ENCODE measurements at places on chromosomes 6 and 20.

- DNase-seq = no peak
These were observed 318.7 kb downstream of the CDH4 start for GRCh38 chr20:61570646-61571195.

DNA sequence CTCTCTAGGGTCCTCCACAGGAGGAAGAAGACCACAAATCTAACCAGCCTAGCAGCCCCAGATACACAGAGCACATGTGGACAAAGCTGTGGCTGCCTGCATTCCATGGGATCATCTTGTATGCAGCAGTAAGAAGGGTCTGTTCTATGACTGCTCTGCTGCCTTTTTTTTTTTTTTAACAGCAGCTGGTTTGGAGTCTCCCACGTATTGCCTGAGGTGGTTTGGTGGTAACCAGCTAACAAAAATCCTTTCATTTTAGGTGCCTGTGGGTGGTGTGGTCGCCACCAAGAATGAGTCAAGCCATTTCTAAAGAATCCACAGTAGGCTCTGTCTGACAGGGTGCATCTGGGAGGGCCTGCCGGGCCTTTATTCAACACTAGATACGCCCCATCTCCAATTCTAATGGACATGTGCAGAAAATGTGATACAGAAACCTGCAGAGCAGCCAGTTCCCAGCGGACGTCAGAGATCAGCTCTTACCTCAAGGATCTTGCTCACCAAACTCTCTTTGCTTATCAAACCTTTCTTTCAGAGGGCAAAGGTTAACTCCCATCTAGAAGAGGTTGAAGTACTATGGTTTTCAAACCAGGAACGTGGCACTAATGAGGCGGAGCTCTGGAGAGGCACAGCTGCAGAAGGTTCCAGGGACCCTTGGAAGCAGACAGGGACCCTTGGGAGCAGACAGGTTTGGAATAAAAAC is 32.0 kb downstream of the GNAS-AS1 start:
- DNase-seq = peak; percentile 73

GRCh38 chr20:43576108-43576507 is 14.6 kb upstream of the IFT52 start:
- DNase-seq = no peak

- no peak for DNase-seq
These were observed at the start of gene CD24 for GRCh38 chr6:106974336-106974998. CD24 (minus strand) TSS chr6:106974729; CDS start chr6:106974646, 83 bp downstream.

GRCh38 chr6:89385156-89385667 is 26.9 kb downstream of the RRAGD start:
- DNase-seq = no peak

- no peak for DNase-seq
These were observed 71.2 kb downstream of the KIAA0319 start for GRCh38 chr6:24574809-24575208.

- DNase-seq = no peak
These were observed 4.5 kb downstream of the GJA1 start for GRCh38 chr6:121439926-121440325.

GRCh38 chr6:117266257-117267053 is 1.1 kb downstream of the VGLL2 start:
- DNase-seq = no peak

GRCh38 chr6:42769051-42769450 is 12.8 kb upstream of the BICRAL start:
- no peak for DNase-seq

DNA sequence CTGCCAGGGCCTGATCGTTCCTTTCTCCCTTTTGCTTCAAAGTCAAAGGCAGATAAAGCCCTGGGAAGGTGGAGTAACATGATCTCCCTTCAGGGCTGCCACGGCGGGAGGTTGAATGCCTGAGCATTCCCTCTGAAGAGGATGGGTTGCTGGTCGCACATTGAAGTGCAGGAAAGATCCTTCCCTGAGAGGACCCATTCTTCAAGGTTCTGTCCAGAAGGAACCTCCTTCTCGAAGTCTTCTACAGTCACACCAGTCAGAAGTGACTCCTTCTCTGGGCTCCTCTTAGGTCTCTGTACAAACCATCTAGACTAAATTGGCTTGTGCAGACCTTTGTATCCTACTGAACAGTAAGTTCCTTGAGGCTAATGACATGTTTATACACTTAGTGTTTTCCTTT is 192.6 kb upstream of the VGLL2 start:
- DNase-seq = no peak

DNA sequence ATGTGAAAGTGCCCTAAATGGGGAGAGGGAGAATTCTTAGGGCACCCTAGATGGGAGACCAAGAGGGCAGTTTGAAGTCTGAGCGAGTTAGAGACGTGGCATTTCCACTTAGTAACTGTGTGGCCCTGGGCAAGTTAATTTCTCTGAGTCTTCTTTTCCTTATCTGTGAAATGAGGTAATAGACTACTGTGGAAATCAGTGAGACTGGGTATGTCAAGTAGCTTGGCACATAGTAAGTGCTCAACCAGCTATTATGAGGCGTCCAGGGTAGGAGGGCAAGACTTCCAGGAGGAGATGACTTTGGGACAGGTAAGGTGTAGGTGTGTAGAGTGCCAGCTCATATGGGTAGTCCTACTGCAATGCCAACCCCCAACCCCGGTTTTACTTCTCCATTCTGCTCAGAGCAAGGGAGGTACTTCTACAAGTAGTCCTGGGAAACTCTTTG is 770 bp downstream of the KIF3B start:
- no peak for DNase-seq

- DNase-seq = peak; percentile 16
These were observed 13.0 kb downstream of the RPP21 start for GRCh38 chr6:30357678-30358540.

GRCh38 chr20:5056801-5057599 is 55.7 kb upstream of the SLC23A2 start:
- no peak for DNase-seq

GRCh38 chr6:16985513-16986284 is 116.2 kb upstream of the STMND1 start:
- DNase-seq = peak; percentile 98

DNA sequence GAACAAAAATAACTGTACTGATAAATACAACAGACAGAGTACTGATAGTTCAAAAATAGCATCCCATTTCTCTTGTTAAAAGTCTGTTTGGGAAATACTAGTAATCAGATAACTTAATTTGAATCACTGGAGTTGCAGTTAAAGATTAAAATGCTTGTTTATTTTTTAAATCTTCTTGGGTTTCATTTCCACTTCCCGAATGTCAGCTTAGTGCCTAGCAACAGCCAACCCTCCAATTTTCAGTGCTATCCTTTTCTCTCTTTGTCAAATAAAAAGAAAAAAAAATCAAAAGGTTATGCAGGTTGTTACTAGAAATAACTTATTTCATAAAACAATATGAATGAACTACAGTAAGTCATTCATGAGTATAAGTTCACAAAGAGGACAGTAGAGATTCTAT is 257.7 kb upstream of the STXBP5 start:
- DNase-seq = no peak

- peak; percentile 28 for DNase-seq
These were observed 68.4 kb upstream of the NOX3 start for GRCh38 chr6:155523821-155524651.

DNA sequence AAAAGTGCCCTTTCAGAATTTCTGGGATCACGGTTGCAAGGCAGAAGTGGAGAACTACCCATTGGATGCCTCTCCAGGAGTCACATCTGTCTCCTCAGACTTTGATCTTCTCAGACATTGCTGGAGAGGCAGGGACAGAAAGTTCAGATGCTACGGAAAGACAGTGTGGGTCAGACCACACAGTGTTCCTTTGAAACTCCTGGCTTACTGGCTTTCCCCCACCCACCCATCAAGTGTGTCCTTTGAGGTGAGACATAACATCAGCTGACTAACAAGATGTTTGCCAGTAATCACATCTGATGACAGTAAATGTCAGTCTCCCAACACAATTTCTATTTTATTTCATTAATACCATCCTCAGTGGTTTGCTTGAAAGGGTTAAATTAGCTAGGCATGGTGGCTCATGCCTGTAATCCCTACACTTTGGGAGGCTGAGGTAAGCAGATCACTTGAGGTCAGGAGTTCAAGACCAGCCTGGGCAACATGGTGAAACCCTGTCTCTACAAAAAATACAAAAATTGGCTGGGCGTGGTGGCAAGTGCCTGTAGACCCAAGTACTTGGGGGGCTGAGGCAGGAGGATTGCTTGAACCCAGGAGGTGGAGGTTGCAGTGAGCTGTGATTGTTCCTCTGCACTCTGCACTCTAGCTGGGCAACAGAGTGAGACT is 67.2 kb upstream of the SNX9 start:
- DNase-seq = no peak

GRCh38 chr6:53532061-53532797 is 12.7 kb downstream of the GCLC start:
- no peak for DNase-seq

DNA sequence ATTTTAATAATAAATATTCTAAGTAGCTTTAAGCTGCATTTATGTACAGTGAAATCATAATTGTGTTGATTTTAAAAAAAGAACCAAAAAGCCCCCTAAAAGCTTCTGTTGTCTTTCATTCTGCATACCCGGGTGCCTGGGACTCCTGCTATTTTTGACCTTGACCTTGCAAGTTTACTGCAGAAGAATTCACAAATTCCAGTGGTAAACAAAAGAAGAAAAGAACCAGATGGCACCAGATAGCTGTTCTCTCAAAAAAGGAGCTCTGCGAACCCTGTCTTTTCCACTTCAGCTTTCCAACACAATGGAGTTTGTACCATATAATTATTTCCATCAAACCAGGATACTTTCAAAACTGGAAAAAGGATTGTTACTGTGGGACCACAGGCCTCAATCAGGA is 363.3 kb downstream of the SMOC2 start:
- DNase-seq = no peak

DNA sequence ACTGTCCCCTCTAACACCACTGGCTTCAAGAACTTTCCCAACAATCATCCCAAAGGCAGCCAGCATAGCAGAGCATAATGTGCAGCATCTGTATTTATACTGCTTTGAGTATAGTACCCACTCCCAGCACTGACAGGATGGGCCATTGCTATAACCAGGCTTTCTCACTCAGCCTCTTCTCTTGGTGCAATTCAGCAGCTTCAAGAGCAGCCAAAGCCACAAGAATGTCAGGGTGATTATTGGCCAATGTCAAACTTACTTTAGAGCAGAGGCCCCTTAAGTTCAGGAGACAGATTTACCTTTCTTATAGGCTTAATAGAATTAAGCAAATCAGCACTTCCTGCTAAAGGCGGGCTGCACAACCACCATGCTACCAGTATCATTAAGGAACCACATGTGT is 232.4 kb upstream of the RSPO3 start:
- DNase-seq = no peak

DNA sequence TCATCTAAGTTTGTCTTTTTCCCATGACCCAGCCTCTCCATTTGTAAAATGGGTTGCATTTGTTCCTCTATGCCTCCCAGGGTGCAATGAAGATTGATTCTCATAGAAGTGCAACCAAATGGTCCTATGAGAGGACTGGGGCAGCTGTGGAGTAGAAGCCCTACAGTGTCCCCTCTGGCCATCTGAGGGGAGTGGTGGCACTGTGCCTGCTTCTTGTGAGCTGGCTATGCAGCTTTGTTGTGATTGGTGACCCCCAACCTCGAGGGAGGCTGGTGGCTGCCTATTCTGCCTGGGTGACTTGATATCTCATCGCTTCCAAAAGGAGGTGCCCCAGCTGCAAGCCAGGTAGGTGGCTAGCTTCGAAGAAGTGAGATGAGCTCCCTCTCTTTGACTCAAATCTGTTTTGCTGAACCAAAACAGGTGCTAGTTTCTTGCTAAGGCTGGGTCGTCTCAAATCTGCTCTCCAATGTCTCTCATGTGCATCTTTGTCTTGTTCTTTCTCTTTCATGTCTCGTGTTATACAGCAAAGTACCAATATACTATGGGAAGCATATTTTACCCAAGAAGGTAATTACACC is 33.9 kb downstream of the TXLNB start:
- DNase-seq = no peak

DNA sequence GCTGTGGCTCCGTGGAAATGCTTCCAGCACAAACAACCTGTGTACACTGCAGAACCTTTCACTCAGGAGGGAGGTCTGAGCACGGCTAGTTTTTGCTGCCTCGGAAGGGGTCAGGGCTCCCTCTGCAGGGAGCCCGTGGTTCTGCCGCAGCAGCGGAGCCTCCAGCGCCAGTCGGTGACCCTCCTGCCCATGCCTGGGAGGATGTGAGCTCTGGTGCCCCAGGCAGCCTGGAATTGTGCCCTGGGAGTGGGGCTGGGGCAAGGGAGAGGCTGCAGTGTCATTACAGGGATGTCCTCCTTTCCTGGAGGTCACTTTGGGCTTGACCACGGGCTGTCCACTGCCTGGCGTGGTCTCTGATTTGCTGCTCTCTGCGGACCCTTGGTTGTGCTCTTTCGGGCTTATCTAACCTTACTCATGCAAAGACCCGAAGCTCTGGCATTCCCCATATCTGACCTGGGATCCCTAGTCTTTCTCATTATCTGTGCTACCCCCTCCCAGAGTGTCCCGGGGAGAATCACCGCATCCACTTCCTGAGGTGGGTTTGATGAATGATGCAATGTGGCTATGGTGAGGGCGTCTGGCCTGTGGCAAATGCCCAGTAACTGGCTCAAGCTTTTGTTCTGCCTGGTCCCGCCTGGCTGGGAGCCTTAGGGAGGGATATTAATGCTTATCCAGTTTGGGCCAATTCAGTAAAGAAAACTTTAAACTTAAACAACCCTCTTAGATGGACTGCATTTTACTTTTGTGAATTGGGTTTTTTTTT is 59.6 kb upstream of the TAGAP start:
- DNase-seq = no peak

- no peak for DNase-seq
These were observed 61.1 kb upstream of the CCN6 start for GRCh38 chr6:111992851-111993250.

DNA sequence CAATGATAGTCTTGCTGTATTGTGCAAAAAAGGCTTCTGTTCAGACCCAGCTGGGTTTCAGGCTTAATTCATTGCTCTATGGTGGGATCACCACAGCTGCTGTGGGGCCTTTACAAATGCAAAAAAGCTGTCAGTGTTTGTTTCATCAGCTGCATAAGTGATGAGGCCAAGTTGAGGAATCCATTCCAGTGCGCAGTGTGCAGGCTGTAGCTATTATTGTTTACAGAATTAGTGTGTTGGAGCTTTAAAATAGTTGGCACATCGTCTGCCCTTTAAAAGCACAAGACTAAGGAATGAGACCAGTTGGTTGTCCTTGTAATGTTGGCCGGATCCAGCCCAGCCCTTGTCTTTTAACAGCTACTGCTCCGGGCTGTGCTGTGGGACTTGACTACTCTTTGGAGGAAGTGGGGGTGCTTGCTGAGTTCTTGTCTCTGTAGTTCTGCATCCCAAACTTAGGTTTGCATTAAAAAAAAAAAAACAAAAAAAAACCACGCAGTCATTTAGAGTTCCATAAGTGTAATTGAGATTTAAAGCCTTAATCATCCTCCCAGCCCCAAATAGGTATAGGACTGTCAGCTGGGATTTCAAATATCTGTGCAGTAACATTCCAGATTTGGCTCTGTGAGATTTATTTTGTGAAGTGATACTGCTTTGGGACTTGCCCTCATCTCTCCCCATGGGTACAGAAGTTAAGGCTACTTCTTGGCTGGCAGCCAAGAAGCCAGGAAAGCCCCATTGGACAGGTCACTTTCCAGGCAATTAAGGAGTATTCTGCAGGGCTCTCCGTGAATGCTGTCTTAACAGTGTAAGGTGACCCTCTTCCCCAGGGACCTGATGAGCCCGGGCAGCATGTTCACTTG is 19.3 kb downstream of the JARID2 start:
- DNase-seq = no peak

All from BJ (cell line).